ENCODE measurements at places on chromosomes 12 and 14.

- DNase-seq: no peak
Measured at GRCh38 chr14:104288272-104288671, 149.9 kb downstream of the KIF26A start.

GRCh38 chr14:96584907-96585671, 82.9 kb downstream of the PAPOLA start:
- DNase-seq: no peak

DNA sequence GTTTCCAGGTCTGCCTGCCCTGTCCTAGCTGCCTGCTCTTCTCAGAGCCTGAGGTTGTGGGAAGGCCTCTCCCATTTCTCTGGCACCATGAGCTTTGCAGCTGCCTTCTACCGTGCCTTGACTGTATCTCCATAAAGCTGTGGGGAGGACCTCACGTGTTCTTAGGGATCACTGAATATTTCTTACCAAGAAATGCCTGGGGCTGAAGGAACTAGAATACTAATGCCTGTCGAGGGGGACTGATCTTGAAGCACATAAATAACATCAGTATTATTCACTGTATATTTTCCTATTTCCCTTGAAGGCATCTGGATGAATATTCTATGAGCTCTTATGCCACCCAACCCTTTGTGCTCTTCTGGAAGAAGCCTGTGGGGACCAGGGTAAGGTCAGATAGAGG, 103.4 kb downstream of the APAF1 start:
- DNase-seq: no peak

DNA sequence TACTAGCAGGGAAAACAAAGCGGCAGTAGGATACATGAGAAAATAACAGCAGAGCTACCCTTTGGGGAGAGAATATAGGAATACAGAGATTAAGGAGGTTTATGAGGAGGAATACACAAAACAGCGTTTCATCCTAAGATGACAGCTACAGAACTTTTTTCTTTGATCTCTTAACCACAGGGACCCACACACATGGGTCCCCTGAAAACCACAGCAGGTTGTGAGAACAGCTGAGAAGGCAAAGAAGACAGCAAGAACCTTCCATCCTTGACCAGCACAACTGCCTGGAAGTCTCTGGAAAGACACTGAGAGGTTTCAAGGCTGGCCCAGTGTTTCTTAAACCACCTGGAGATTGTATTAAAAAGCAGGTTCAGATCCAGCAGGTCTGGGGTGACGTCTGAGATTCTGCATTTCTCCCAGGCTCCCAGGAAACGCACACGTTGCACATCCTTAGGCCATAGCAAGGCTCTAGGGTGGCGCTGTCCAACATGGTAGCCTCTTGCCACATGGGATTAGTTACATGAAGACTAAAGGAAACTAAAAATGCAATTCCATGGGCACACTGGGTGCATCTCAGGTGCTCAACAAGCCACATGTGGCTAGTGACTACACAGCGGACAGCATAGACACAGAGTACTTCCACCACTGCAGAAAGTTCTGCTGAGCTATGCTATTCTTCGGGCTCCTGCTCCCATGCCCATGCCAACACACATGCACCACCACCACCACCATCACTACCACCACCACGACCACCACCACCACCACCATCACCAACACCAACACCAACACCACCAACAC, 92.3 kb downstream of the FOXN3 start:
- no peak for DNase-seq

- DNase-seq: no peak
Measured at GRCh38 chr14:69298131-69299071, 38.4 kb downstream of the GALNT16 start.

DNA sequence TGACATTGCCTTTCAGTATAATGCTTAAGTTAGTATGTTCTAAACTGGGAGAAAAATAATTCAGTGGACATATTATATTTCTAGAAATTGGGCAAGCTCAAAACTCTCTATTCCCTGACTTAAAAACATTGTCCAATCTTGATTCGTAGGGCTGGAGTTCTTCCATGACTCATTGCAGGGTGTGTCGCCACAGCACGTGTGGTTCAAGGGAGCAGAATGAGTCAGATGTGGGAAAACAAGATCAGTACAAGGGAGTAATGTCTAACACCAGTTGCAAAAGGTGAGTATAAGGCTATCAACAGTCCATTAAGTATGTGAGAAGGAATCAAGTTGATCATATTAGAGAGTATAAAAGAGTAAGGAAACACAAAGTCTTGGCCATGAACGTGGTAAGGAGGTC, 887.0 kb downstream of the TMTC2 start:
- DNase-seq: no peak

DNA sequence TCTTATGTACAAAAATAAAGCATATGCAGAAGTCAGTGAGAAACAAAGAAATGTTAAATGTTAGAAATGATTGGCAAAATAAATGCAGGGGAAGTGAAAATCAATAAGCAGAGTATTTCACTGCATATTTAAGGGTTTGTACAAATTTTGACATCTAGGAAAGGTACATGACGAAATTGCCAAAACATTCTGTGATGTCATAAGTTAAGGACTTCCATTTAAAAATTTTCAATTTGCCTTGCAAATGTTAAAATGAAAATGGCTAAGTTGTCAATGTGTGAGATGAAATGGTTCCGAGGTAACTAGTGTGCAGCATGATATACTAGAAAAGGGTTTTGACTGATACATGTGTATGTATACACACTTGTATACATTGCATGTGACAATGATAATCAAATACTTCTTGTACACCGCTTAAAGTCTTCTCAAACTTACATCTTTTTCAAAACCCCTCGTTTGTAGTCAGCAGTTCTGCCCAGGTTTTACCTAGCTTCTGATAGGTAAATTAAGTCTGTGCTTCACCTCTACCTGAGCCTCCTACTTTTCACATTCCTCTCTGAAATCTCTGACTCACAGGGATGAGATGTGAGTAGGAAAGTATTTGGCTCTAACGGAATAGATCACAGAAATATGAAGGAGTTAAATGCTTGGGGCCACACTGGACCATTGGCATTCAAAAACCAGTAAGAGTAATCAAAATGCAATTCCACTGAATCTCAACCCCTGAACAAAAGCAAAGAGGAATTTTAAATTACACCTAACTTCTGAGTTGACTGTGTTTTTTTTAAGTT, 442.4 kb upstream of the FOXG1 start:
- DNase-seq: no peak
